Skin of body (tissue), 3 donors: ENCODE measurements at places on chromosomes 3 and 15. TPM values are rescaled to one million over a fixed set of nuclear protein-coding genes. Genes with fewer than 3 reads are reported as not detected.

DNA sequence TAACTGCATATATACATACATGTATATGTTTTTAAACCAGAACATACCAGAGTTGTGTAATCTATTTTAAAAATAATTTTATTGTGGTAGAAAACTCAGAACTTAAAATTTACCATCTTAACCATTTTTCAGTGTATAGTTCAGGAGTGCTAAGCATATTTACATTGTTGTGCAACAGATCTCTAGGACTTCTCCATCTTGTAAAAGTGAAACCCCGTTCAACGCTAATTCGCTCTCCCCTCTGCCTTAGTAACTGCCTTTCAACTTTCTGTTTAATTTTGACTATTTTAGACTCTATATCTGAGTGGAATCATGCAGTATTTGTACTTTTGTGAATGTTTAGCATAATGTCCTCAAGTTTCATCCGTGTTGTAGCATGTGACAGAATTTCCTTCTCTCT lies 51.8 kb upstream of the SSR3 start:
- no peak for DNase-seq

- no peak for DNase-seq
Measured at GRCh38 chr3:64380546-64380945, 155.3 kb upstream of the PRICKLE2 start.

Gene IL20RB
- total RNA-seq = 15.8 TPM

DNA sequence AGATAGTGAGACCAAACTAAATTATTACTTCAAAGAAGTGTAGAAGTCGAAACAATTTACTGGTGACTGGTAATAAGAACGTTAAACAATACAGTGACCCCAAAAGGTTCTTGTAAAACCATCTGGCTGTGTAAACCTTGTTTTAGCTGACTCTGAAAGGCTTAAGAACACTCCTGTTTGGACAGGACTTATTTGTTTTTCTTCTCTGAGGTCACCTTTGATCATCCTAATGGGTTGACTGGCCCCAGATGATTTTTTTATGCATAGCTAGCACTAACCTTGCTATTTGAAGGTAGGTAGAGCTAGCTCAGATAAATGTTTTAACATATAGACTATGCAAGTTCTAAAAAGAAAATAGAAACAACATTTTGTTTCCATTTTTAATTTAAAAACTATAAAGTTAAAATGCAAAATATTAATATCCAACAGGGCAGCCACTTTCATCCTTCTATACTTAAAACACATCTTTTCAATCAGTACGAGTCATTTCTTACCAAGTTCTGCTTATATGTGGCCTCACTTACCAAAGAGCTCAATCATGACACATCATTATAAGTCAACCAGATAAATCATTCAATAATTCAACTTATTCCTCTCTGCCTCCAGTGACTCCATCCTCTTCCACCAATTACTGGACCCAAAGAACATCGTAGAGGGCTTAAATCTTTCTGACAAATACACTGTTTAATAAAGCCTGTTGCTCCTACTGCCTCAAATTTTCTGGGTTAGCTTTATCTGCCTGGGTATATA lies 158.8 kb downstream of the SSR3 start:
- DNase-seq = no peak

DNA sequence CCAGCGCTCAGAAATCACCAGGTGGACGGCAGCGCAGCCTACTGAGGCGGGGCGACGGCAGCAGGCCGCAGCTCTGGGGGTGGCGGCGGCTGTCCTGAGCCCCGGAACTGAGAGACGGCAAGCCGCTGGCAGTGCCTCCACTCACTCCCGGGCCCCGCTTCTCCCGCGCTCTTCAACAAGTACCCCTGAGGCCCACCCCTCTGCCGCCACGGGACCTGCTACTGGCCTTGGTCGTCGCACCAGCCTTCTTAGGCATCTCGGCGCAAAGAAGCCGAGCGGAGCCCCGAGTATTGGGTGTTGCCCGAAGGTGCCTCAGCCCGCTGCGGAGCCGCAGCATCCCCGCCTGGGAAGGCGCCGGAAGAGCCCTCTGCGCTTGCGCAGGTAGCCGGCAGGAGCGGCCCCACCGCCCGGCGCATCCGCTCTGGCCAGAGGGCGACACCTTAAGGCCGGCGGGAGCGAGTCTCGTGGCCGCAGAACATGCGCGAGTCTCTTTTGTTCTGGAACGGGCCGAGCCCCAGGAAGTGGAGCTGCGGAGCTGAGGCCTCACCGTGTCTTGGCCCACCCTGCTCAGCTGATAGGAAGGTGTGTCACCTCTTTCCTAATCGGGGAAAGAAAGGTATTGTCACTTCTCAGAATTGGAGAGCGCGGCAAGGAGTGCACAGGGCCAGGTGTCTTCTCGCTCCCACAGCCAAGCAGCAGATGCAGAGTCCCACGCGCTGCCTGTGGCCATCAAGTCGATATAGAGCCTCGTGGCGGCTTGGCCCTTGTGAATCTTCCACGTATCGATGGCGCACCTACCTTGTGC lies at the start of gene C15orf40:
Gene C15orf40, minus strand, starts transcription at position 369 of the 805 bp plus-strand sequence. Its CDS starts 32 bp downstream, at position 337.
- DNase-seq = peak; percentile 66

DNA sequence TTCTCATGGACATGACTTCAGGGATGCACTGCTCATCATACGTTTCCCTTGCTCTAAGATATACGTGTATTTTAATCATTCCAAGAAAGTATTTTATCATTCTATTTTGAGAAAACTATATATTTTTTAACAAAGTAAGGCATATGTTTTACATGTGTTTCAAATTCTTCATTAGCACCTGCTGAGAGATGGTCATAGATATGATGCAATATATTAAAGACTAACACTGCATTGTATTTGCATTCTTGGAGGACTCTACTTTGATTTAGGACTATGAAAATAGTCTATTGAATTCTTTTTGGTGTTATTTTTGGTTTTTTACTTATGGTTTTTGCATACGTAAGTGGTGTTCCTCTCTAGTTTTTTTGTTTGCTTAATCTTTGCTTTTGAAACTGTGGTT lies 54.2 kb upstream of the MTMR10 start:
- DNase-seq = no peak

DNA sequence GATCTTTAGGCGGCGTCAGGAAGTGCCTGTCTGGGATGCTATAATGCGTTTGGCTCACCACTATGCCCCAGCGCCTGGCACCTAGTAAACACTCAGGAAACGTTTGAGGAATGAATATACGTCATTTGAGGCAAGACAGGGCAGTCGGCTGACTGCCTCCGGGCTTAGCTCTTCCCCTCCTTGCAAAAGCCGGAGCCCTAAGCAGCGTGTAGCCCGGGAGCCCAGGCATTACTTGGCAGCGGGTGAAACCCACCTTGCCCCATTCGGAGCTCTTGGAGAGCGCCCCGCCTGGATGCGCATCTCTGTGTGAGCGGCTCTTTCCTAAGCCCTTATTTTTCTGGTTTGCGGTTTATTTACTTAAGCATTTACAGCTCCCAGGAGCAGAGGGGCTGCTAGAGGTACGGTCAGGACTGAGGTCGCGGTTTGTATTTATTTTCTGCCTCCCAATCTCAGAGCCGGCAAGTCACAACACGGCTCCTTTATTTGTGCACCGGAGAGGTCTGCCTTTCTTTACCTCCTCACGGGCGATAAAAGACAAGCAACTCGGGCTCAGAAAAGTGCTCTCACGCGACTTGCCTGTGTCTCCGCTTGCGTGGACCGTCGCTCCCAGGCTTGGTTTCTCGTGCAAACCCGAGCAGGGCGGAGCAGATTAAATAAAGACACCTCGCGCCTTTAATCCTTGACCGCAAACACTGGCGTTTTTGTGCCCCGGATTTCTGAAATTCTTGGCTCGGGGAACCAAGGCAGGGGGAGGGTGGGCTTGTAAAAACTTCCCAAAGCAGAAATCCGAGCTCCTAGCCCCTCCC lies 737 bp upstream of the ITPR1 start:
- no peak for DNase-seq

DNA sequence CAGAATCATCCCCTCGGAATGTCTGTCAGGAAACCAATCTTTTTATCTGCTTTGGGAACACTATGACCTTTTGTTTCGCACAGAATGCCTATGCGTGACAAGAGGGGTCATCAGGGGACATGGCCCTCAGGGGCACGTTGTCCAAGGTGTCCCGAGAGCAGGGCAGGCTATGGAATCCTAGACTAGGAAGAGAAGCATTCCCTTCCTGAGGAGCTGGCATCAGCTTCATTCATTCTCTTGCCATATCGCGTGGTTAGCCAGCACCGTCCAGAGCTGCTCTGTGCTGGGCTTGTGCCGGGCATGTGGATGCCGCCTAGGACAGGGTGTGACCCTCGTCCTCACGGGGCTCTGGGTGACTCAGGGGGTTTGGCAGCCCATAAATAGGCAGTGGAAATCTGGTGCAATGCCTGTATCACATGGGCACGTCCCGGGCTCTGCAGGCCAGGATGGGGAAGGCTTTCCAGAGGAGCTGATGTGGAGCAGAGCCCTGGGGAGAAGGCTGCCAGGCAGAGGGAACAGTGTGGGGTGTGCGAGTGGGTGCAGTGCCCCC lies 117.8 kb downstream of the TMEM266 start:
- no peak for DNase-seq

DNA sequence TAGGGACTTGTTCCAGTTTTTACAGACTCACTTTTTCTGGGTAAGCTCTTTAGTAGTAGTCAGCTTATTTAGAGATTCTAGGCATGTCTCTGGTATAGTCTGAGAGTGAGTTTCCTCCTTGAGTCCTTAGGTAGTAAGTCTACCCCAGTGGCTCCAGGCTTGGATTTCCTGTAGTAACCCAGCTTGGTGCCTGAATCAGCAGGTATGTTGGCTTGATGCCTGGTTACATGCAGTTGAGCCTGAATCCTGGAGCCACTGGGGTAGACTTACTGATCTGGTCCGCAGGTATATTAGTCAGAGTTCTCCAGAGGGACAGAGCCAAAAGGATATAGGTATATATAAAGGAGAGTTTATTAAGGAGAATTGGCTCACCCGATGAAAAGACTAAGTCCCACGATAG lies 85.8 kb upstream of the RBMS3 start:
- no peak for DNase-seq

- DNase-seq = no peak
Measured at GRCh38 chr15:49881433-49881832, 237.6 kb downstream of the ATP8B4 start.

DNA sequence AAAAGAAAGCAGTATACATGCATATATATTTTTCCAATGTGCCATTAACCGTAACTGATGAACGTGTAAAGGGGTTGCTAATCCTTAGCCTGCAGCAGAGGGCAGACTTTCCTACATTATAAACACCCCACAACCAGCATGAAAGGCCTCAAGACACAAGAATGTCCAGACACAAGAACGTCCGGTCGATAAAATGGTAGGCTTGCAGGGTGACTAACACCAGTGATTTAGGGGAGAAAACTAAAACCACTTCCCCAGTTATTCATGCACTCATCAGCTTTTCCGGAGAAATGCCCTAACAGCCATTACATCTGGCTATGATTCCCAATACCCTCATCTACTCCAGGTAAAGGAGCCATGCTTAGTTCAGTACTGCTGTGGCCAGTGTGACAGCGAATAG lies 57.4 kb downstream of the LRTM1 start:
- DNase-seq = peak; percentile 70

Gene SH2D7
- total RNA-seq = not detected

GRCh38 chr15:79329171-79329611 lies 18.3 kb downstream of the TMED3 start:
- no peak for DNase-seq

Gene ARL6IP5
- total RNA-seq = 72.7 TPM

GRCh38 chr15:56794165-56794552 lies 60.9 kb upstream of the ZNF280D start:
- peak; percentile 90 for DNase-seq

DNA sequence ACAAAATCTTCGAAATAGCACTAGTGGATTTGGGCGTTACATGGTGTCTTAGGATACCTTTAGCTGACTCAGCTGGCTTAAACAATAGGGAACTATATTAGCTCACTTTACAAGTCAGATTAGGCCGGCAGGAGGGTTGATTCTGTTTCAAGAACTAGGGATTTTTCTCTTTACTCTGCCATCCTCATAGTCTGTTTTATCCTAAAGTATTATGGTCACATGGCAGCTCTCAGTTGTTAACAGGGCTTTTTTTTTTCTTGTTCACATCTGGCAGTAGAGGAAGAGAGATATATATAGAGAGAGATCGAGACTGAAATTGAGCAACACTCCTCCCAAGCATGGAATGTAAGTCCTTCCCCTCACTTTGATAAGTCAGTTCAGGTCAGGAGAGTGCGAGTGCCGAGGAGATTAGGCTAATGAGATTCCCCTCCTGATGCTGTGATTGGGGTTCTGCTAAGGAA lies 32.9 kb downstream of the CHP1 start:
- DNase-seq = no peak

DNA sequence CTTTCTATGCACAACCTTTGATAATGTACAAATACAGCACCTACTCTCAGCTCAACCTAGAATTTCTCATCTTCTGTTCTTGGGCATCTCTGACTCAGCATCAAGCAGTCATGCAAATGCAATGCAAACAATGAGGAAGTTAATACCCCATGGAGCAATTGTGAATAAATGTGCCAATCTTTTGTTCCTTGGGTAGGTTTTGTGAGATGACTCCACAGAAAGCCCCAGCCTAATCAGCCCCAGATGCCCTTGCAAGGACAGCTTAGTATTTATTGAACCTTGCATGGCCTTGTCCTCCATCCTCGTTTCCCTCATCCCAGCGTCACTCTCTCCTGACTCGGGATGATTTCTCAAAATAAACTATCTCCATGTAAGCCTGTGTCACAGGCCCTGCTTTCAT lies 494.7 kb upstream of the NECTIN3 start:
- no peak for DNase-seq

Gene CKMT1A
- total RNA-seq = 7.1 TPM

DNA sequence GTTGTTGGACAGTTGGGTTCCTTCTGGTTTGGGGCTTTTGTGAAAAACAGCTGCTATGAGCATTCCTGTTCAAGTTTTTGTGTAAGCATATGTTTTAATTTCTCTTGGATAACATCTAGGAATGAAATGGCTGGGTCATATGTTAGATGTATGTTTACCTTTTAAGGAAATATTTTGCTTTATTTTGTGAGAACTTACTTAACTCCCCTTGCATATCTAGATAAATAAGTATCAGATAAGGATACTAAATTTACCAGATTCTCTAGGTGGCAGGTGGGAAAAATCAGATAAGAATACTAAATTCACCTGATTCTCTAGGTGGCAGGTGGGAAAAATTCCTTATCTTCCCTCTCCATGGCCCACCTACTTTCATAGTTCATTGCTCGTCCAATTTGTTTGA lies 1.1 kb upstream of the PLS1 start:
- no peak for DNase-seq

DNA sequence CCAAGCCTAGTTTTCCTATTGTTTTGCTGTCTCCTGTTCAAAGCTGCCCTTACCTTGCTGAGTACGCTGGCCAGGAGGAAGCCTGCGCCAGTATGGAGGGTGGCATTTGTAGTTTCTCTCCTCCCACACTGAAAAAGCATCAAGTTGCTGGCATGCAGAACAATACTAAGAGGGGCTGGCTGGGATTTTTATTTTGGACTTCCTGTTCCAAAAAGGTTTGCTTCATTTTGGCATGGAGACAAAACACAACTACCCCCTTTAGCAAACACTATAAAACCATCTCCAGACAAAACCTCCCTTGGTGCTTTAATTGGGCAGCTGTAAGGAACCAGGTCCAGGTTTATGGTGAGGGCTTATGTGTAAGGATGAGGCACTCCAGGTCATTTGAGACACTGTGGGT lies 457.6 kb downstream of the PDCD6IP start:
- no peak for DNase-seq

Gene AADACL2
- total RNA-seq = 21.6 TPM
